Adrenal gland (tissue), 19 donors: ENCODE measurements at places on chromosomes 5 and 9.

DNA sequence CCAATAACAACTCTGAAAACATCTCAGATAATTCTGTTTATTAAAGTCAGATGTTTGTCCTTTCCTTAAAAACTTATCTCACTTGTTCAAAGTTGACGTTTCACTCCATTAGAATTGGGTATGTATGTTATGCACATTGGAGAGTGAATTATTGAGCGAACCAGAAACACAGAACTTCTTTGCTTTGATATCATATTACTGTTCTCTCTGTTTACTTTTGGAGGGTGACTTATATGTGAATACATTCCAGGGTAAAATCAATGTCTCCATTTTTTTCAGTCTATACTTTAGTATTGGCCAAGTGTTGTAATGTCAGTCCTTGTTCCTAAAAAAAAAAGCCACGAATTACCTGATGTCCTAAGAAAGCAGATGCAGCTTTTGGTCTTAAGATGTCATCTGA lies 307.4 kb downstream of the CSNK1G3 start:
- no peak for DNase-seq

DNA sequence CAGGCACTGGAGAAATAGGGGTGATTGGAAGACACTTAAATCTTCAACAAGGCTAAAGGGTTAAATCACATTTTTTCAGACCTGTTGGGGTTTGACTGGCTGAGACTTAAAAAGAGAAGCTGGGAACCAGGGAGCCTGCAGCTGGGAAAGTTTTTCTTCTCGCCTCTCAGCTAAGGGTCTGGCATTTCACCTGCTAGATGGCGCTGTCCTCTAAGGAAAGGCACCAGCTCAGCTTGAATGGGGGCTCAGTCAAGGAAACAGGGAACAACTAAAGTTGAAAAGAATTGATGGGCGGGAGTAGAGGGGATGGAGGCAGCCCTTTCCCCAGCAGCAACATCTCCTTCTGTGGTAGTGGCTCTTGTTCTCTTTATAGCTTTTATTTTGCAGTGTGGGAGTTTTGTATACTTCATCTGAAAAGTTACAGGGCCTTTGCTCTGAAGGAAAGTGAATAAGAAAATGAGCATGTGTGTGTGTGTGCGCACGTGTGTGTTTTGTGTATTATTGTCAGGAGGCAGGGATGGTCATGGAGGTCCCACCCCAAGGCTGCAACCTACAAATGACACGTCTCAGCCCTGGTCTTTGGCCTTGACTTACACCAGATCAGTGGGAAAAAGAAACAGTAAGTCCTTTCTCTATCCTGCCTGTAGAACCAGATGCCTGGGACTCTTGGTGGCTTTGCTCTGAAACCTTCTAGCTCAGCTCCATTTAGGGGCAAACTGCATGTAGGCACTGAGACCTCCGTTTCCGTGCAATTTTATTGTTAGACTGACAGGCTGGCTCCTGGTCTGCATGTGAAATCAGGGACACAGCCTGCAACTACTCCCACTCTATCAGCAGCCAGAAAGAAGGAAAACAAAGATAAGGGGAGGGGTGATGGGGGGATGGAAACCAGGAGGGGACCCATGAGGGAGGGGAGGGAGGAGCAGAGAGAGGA lies 316.2 kb upstream of the CLINT1 start:
- peak; percentile 80 for DNase-seq

DNA sequence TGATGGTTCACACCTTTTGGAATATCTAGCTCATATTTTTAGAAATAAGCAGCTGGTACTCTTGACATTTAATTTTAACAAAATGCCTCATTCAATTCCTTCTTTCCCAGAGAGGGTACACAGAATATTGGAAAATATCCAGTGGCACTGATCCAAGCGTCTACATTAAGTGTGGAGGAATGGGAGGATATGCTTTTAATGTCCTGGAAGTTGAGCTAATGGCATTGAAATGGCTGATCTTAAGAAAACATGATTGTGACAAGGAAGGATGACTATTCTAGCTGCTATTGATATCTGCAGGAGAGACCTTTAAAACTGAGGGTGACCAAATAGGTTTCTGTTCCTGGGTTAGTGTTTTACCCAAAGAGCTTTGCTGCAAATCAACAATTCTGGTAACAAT lies 30.0 kb downstream of the ZNF366 start:
- DNase-seq, result no peak

GRCh38 chr5:38739705-38740045 lies 106.1 kb upstream of the OSMR start:
- no peak for DNase-seq

DNA sequence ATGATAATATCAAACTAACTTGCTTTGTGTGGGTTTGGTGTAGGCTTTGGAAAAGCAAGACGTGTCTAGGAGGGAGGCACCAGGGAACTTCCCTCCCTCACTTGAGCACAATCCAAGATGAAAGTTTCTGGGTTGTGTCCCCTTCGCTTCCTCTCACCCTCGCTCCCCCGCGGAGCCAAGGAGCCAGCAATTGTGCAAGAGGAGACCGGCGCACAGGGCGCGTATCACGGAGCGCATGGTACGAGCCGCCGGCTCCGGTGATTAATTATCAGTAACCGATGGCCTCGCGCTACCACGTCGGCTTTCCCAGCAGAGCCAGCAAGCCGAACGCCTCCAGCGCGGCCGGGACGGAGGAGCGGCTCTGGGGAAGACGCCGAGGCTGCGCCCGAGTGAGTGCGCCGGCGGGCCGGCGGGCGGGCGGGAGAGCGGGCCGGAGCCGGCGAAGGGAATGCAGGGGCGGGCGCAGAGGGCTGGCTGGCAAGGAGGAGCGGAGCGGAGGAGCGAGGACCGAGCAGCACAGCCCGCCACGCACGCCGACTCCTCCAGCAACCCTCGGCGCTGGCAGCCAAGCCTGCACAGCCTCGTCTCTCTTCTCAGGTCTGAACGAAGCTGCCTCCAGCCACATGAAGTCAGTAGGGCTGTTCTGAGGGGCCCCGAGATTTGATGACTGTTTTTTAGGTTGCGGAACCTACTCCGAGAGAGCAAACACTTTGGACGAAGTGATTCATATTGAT lies 143.6 kb downstream of the BNC2 start:
- peak; percentile 83 for DNase-seq

GRCh38 chr9:68996462-68996861 lies 17.5 kb downstream of the PRKACG start:
- no peak for DNase-seq

DNA sequence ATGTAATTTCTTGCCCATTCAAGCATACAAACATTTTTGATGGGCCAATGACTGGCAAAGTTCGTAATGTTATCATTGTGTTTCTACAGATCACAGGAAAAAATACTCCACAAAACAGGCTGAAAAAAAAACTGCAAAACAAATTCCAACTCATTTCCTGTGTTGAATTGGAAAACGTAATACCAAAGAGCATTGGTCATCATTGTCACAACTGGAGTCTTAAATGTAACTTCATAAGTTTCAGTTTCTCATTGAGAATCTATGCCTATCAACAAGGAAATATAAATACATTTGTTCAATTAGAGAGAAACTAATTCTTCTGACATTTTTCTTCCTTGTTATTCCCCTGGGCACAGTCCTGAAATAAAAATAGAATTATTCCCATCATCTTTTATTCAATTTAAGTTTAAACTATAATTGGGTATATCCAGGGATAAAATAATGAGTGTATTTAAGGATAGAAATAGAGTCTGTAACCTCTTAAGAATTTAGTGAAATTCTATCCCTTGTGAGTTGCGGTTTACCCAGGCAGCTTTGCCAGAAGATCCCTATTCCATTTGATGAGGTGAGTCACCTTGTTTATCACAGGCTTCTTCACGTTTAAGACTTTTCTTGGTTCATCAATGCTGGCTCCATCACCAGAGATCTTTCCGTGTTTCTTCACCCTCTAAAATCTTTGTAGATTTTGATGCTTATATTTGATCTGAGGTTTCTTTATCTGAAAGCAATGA lies 112.7 kb upstream of the ITGA1 start:
- DNase-seq, result no peak

DNA sequence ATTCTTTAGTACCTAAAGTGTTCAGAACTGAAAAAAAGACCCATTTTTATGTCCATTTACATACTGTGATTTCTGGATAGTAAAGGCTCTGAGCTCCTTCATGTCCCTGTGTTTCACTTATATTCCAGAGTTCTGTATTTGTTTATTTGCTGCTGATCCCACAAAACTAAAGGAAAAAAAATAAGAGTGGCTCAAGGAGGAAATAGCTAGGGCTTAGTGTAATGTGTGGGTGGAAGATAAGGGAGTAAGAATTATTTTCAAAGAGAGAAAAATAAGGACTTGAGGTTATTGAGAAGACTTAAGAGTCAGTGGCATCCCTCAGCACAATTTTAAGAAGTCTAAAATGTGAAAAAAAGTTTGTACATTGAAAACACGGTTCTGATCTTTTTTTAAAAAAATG lies 46.0 kb downstream of the ENTREP1 start:
- no peak for DNase-seq

- no peak for DNase-seq
Measured at GRCh38 chr9:131021785-131022184, 12.8 kb downstream of the LAMC3 start.

DNA sequence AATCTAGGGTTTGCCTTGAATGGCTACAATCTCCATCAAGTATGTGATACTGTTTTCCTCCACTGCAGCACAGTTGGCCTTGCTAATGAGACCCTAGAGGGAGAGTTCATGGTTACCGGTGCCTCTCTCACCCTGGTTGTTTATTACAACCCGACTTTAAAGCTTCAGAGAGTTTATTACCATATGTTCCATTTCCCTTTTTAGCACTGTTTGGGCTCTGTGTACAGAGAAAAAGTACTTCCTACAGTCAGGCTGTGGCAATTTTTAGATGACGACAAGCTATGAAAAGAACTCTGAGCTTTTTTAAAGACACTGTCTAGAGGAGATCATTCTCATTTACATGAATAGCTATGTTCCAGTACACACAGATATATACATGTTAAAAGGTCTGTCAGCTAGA lies 48.8 kb upstream of the PLCXD3 start:
- DNase-seq, result no peak
